ENCODE measurements at places on chromosomes 16 and 17.

- DNase-seq: no peak
Measured at GRCh38 chr17:75263055-75263454, 1.4 kb downstream of the MRPS7 start.

- DNase-seq: no peak
Measured at GRCh38 chr16:58035356-58036170, 10.0 kb downstream of the MMP15 start.

DNA sequence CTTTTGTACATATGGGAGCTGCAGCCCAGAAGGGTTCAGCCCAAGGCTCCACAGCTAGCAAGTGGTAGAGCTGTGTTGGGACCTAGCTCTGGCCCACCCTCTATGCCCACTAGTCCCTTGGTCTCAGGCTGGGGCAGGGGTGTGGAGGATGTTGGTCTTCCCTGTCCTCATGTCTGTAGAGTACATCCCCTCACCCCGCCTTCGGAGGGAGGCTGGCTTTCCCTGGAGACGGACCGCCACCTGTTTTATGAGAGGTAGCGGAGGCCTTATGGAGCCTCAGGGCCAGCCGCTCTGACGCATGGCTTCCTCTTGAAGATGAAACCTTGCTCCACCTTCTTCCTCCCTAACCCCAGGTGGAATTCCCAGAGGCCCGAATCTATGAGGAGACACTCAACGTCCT is 8.4 kb downstream of the TNFAIP1 start:
- no peak for DNase-seq

GRCh38 chr16:65012357-65012756 is 109.5 kb downstream of the CDH11 start:
- no peak for DNase-seq

DNA sequence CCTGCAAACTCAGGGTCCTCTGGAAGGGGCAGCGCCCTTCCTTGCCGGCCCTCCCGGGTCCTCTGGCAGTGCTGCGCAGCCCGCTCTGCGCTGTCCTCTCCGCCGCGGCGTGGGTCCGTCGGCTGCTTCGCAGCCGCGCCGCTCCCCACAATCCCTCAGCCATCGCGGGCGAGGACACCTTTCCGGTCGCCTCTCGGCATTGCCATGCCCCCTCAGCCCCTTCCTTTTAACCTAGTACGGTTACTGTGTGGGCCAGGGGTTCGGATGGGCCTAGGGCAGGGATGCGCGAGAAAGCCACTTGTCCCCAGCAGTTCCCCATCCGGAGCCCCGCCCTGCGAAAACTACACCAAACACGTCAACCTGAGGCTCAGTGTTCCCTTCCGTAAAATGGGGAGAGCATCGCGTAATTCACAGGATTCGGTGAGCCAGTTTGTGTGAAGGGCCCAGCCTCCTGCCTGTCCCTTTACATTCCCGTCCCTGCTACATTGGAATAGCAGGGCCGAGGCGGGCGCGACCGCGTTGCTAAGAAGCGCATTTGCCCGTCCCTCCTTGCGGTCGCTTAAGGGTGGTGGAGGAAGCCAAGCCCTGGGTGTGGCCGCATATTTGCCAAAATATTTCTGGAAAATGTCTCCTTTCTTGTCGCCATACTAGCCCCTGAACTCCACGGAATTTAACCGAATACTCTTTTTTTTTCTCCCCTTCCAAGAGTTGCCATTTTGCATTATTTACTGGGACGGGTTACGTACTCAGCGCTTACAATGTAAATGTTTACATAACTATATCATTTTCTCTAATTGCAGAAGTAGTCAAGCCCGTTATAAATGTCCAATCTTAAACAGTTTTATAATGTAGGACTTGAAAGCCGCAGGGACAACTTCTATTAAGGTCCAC is 13.2 kb downstream of the COPZ2 start:
- DNase-seq: no peak

GRCh38 chr16:27199736-27200135 is 3.6 kb upstream of the KDM8 start:
- no peak for DNase-seq

GRCh38 chr17:31294820-31295488 is 2.1 kb downstream of the OMG start:
- no peak for DNase-seq

GRCh38 chr17:45160447-45161287 is 1.0 kb upstream of the HEXIM2 start:
- peak; percentile 90 for DNase-seq

- no peak for DNase-seq
Measured at GRCh38 chr16:89545044-89545830, 15.2 kb upstream of the RPL13 start.

GRCh38 chr17:46046957-46047356 is 47.9 kb downstream of the STH start:
- DNase-seq: no peak

GRCh38 chr17:69607162-69607834 is 192.8 kb downstream of the MAP2K6 start:
- peak; percentile 70 for DNase-seq

DNA sequence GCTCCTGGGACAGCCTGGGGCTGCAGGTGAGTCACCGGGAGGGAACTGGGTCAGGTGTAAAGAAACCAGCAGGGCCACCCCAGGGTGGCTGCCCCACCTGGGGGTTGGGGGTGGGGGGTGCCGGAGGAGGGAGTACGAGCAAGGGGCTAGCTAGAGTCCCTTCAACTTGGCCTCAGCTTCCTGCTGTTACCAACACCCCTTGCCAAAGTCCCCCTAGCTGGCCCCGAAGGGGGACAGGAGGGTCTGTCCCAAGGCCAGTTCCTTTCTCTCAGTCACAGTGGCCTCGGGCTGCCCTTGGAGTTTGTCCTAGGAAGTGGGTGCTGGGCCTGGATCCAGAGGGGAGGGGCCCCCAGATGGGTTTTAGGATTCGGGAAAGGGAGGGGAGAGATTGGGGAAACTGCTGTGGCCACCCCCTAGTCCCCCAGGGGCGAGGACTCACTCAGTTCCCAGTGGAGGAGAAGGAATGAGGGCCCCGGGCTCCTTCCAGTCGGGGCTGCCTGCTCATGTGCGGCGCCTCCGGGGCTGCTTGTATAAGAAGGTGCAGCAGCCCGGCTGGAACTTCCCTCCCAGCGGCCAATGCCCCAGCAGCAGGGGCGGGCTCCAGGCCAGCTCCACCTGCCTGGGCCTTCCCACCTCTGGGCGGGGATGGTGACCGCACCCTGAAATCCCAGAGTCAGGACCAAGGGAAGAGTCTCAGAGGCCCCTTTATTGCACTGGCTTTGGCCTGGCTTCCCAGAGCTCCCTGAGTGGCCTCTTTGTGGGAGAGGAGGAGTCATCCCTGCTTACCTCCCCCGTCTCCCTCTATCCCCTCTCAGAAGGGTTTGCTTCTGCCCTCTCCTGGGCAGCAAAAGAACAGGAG is 7.3 kb downstream of the ARHGAP27 start:
- no peak for DNase-seq

- peak; percentile 60 for DNase-seq
Measured at GRCh38 chr17:72976971-72977770, 115.3 kb downstream of the SLC39A11 start.

Measured in right forelimb (tissue), 1 donor.